Dermis blood vessel endothelial cell (primary cell): ENCODE measurements at places on chromosomes 13 and 19. TPM values are rescaled to one million over a fixed set of nuclear protein-coding genes. Genes with fewer than 3 reads are reported as not detected.

Gene TTYH1
- not detected in 2 replicates for total RNA-seq

Gene URAD
- total RNA-seq = not detected in 2 replicates

Gene PINLYP
- 0.68 and 3.7 TPM in 2 replicates for total RNA-seq

Gene RUBCNL
- under 0.01 and 0.05 TPM in 2 replicates for total RNA-seq

Gene MEF2B
- 0.34 TPM in 1 of 2 replicates, not detected in the other for total RNA-seq
